ENCODE measurements at places on chromosomes 2 and 18.
A peak's percentile ranks its signal among the peaks of the same experiment; 100 is the strongest.

GRCh38 chr18:59866551-59867269, 33.1 kb upstream of the PMAIP1 start:
- no peak for DNase-seq

DNA sequence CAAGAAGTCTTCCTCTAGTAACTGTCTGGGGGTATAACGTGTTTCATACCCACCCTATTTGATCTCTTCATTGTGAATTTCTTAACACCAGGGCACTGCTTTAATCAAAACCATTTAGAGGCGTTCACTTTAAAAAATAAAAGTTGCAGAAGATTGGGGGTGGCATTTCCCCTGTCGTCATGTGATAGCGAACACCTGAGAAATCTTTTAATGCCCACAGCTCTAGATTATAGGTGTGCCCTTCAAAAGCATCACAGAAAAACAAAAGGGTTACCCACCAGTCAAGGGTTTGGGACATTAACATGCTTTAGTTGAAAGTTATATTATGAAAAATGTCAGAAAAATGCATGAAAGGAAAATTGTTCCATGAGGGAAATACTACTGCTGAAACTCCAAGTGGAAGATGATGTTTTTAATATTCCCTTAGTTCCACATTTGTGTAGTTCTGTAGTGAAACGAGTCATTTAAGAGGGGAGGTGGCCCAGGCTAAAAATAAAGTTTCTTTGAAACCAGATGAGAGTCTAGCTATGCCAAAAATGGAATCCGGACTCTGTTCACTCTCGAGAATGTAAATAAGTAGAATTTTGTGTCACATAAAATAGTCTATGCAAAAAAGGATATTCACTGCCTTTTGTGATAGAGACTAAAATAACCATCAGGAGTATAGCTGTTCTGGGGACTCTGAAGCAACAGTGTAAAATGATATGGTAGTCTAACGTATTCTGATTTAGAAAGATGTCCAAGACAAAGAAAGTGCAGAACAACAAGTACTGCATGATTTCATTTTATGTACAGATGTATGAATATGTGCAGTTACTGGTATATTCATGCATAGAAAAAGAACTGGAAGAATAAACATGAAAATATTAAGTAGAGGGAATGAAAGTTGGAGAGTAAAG, 95.3 kb downstream of the TMEM247 start:
- DNase-seq, result no peak

DNA sequence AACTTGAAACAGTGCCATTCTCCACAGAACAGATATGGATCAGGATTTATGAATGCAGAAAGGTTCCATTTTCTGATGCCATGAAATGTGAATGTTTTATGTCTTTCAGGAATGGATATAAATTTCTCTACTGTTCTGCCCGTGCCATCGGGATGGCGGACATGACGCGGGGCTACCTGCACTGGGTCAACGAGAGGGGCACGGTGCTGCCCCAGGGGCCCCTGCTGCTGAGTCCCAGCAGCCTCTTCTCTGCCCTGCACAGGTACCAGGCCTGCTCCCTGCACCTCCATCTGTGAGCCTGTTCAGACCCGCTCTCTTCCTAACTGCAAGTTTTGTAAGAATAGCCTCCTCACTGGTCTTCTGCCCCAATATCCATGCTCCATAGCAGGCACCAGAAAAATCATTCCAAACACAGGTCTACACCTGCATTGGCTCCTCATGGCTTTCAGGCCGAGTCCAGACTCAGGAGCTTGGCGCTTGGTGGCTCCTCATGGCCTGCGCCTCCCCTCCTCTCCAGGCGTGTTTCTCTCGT, 68.6 kb downstream of the LPIN1 start:
- DNase-seq, result no peak

DNA sequence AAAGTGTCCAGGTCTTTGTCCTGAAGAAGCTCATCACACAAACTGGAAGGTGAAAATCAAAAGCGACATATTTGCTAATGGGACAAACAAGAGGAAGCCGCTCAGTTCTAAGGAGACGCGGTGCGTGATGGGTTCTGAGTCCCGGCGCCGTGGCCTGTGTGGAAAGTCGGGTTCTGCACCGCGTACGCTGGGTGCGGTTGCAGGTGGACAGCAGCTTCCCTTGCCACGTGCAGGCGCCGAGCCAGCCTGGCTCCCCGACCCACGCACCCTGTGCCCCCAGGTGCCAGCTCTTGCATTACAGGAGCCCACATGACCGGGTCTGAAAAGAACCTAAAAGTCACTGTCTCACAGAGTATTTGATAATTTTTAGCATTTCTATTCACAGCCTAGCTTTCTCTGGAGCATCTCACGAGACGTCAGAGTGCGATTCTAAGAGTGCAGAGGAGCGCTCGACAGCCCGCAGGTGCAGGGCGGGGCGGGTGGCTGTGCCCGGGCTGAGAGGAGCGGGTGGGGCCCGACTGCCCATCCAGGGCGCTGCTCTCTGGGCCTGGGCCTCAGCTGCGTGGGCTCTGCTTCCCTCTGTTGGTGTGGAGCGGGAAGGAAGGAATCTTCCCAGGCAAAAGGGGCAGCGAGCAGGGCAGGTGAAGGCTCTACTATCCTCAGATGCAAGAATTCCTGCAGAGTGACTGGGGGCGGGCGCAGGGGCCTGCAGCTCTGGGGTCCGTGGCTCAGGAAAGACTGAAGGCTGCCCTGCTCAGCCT, 39.4 kb downstream of the MYT1L start:
- no peak for DNase-seq

- DNase-seq, result peak; percentile 69
Observed at GRCh38 chr2:85503851-85504777, 34.9 kb upstream of the MAT2A start.

DNA sequence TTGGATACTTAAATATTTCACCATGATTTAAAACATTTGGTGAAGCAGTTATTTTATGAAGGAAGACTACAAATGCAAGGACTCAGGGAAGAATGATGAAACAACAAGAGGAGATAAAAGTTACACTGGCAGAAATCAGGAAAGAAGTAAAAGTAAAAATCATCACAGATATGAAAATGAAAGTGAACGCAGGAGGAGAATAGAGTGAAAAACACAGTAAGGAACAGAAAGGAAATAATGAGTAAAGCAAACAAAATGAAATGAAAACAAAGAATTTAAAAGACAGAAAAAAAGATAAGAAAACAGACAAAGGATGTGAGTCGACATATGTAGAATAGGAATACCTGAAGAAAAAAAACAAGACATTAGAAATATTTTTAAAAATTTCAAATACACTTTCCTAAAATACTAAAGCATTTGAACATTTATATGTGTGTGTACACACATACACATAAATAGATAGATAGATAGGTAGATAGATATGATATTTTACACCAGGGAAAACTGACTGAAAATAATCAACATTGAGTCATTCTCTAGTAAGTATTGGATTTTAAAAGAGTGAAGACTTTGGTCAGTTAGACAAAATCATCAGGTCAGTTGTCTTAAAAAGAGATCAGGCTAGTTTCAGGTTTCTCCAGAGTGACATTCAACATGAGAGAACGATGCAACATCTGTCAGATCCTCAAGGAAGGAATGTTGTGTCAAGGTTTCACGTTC, 12.1 kb upstream of the KDSR start:
- no peak for DNase-seq

- no peak for DNase-seq
Observed at GRCh38 chr2:129911363-129912065, 68.0 kb upstream of the RAB6C start.

DNA sequence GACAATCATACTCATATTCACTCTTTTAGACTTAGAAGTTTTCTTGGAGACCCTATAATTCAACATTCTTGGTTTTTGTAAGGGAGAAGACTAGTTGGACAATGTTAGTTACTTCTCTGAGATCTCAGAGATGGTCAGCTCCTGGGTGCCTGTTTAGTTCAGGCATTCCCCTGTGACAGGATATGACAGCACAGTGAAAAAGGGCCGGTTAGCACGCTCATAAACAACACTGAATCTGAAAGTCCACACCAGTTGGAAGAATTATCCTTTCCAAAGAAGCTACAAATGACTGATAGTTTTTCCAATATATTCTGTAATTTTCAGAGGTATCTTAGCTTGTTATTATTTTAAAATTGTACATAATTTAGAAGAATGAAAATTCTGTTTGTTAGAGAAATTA, 75.7 kb downstream of the ADAM23 start:
- no peak for DNase-seq

- no peak for DNase-seq
Observed at GRCh38 chr2:66602341-66602740, 167.4 kb downstream of the MEIS1 start.

DNA sequence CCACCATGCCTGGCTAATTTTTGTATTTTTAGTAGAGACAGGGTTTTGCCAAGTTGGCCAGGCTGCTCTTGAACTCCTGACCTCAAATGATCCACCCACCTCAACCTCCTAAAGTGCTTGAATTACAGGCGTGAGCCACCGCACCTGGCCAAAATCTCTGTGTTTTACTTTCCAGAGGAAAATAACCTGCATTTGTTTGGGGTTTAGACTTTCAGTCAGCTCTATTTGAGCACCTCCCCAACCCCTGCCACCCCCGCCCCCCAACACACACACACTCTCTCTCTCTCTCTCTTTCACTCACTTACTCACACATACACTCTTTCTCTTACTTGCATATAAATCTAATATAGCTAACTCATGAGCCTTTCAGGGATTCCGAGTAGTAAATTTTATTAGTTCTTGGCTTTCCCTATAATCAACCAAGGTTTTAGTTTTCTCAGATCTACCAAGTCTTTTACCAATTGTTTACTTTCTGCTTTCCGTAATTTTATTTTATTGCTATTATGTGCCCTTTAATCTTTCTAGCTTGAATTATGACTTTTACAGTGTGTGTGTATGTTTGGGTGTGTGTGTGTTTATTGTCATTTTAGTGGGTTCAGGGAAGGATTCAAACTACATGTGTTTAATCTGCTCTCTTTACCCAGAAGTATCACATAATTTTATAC, 24.5 kb downstream of the MFSD6 start:
- DNase-seq, result no peak

DNA sequence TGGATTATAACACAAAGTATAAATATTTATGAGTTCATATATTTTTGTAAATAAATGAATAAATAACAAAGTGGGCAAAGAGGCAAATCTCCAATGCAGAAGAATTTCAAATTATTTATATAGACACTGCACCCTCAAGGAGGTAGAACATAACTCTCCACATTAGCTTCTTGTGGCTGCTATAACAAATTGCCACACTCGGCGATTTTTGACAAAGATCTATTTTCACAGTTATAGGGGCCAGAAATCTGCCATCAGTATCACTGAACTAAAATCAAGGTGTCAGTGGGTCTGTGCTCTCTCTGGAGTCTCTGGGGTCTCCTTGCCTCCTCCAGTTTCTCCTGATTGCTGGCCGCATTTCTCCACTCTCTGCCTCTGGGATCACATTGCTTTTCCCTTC, 92.0 kb upstream of the FAM136A start:
- no peak for DNase-seq

DNA sequence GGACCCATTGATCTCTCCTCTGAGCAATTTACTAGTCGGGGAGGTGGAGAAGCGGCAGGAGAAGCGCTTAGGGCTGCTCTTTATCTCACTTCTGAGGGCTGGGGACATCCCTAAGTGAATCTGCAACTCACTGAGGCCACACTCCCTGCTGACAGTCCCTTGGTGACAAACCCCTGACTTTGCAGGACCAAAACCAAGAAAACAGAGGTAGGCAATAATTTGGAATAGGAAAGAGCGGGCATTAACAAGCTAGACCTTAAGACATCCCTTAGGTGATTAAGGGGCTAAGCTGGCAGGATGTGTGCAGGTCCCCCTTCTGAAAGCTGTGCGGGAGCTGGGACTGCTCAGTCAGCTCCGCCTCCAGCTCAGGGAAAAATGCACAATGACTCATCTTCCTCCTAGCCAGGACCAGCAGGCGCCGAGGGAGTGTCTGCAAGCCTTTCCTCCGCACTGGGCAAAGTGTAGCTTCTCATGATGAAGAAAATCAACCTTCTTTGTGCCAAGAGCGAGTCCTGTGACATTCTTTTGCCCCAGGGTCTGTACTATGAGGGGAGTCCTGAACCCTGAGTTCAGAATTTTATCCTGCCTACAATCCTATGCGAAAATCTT, 63.3 kb downstream of the BOD1L2 start:
- DNase-seq, result peak; percentile 71

GRCh38 chr18:50281972-50282520, 723 bp upstream of the MBD1 start:
- no peak for DNase-seq

DNA sequence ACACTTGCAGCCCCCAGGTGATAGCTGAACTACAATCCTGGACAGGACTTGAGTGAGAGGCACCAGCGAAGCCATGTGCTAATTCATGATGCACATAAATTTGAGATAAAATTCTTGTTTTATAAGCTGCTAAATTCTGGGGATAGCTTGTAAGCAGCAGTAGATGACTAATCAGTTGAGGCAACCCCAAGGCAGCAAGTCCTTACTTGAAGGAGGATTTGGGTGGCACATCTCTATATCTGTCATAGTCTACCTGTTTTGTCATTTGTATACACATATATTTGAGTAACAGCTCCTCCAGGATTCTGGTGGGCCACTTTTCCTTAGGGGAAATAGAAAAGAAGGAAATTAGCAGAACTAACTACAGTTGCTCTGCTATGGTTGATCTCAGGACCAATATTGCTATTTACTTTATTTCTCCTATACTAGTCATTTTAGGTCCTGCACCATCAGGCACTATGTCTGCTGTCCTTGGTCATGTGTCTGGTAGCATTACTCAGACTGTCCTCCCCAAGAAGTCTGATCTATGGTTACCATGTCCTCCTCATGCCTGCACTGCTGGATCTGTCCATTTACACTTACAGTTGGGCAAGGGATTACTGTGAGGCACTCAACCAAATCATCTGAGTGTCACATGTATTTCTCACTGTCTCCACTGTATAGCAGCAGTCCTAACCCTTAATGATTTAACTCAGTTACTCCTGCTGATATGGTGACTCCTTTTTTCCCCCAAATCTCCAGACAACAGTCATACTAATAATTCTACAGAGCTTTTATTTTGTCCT, 436.0 kb upstream of the CWC22 start:
- no peak for DNase-seq

Data from ACHN (cell line).